Activated gamma-delta T cell treated with Interleukin-2 at 50 U/mL for 16 hours (primary cell): ENCODE measurements at places on chromosomes 12 and 14.

DNA sequence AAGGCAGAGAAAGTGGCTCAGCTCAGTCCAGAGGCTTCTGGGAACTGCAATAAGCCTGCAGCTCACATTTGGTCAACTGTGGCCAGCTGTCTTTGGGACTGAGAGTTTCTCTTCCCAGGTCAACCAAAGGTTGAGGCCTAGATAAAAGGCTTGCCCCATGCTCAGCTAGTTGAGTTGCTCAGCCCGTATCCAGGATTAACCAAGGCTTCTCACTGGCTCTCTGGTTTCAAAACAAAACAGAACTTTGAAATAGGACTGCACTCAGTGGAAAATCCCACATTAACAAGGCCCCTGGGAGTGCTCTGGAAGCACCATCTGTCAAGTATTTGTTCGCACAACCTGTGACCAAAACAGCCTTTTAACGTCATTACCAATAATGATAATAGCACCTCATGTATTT lies 40.3 kb upstream of the NUAK1 start:
- no peak for DNase-seq

DNA sequence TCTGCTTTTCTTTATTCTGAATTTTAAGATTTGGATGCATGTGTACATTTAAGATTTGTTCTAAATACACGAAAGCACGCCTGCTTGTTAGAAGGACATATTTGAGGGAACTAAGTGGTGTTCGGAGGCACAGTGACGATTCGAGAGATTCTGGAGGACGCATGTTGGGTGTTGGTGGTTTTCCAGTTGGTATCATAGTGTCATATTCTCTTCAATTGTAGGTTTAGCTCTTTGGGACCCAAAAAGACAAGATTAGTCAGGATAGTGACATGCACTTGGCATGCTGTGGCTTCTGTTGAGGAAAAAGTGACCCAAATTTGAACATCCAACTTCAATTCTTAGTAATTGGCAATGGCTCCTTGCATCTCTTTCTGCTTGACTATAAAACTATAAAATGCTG lies 30.1 kb downstream of the PRKCH start:
- no peak for DNase-seq

DNA sequence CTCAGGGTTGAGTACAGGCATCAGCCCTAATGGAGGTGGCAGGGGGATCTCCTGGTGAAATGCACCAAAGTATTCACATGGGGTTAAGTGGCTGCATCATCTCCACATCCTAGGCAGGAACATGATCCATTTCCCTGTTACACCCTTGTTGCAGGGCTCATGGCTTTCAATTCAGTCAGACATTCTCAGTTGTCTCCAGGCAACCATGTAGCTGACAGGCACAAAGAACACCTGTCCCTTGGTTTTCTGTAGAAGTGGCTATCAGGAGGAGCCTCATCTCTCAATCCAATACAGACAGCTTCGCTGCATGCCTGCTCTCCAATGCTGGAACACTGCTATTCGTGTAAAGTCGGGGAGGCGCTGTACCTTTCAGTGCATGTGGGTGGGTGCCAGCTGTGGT lies 299.0 kb upstream of the FOXG1 start:
- no peak for DNase-seq

DNA sequence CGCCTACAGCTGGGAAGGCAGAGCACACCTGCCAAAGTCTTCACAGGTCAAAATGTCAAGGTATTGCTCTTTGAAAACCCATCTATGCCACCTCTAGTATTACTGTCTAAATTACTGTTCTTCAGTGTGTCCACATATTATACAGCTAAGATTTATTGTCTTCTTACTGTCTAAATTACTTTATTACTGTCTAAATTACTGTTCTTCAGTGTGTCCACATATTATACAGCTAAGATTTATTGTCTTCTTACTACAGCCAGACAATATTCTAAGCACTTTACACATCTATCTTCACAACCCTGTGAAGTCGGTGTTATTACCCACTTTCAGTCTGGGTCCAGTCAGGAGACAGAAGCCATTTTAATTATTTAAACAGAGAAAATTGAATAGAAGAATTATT lies 173.9 kb downstream of the MYRFL start:
- no peak for DNase-seq

DNA sequence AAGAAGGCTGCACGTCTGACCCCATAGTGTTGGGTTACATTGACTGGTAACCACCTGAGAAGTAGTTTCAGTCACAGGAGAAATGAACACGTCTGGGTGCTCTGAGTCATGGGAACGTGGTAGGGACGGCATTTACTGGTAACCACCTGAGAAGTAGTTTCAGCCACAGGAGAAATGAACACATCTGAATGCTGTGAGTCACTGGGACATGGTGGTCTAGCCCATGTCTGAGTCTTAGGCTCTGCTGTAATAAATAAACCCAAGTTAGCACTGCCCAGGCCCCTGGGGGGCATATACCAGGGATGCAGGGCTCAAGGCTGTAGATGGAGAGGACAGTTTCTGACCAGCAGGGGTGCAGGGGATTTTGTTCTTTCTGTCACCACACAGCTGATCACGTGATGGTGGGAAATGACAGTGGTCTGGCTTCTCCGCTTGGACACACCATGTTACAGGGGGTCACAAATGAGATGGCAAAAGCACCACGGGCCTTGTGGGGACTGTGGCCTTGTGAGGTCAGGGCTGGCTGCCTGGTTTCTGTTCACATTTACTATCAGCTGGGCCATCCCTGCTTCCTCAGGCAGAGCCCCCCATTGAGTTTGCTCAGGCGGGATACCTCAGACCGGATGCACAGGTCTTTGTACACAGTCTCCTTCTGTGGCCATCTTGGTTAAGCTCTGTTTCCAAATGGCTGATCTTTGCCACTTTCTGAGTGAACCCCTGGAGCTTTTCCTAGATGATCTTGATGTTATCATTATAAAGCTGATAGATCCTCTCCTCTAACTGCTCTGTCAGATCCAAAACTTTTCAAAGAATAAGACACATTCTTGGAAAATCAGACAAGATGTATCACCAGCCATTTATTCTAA lies 9.8 kb upstream of the C12orf42 start:
- DNase-seq: no peak

GRCh38 chr12:47992776-47993175 lies 11.5 kb downstream of the COL2A1 start:
- no peak for DNase-seq

GRCh38 chr12:57299514-57300016 lies 48.6 kb upstream of the STAC3 start:
- DNase-seq: no peak

- DNase-seq: no peak
Measured at GRCh38 chr14:96194262-96194656, 10.4 kb upstream of the BDKRB2 start.
